ENCODE measurements at places on chromosomes 1 and 21.
A peak's percentile ranks its signal among the peaks of the same experiment; 100 is the strongest.

- no peak for DNase-seq
Observed at GRCh38 chr1:14786109-14786675, 187.7 kb downstream of the KAZN start.

DNA sequence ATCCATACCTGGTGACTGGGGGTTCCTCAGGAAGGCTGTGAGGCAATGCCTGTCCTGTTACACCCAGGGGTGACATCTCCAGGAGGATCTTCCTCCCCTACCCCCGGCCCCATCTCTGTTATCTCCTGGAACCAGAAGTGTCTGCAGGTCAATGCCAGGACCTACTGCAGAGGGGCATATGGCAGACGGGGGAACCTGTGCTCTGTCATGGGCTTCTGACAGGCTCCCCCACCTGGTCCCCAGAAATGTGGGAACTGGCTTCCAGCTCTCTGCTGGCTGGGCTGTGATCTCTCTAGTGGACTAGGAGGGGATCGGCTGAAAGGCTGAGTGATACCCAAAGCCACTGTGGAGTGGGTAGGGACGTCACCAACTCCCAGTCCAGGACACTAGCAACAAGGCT is 21.0 kb downstream of the KCND3 start:
- no peak for DNase-seq

DNA sequence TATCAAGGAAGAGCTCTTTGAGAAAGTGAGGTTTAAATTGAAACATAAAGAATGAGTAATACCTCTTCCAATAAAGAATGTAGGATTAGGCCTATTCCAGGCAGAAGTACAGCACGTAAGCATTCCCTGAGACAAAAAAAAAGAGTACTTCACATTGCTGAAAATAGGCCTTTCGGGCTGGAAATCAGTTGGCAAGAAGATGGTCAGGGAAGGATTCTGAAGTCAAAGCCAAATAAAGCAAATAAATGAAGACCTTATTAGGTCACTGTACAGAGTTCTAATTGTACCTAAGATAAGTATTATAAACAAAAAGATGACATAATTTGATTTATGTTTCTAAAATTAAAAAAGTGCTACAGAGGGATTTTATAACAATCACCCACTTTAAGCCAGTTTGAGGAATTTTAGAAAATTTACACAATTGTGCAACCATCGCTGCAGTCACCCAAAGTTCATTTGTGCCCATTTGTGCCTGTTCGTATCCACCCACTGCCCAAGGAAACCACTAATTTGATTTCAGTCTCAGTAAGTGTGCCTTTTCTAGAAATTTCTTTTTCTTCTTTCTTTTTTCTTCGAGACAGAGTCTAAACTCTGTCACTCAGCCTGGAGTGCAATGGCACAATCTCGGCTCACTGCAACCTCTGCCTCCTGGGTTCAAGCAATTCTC is 58.6 kb downstream of the FMO4 start:
- no peak for DNase-seq

GRCh38 chr1:2412773-2413494 is 570 bp upstream of the PEX10 start:
- no peak for DNase-seq

- no peak for DNase-seq
Observed at GRCh38 chr21:36923270-36923669, 43.2 kb downstream of the HLCS start.

DNA sequence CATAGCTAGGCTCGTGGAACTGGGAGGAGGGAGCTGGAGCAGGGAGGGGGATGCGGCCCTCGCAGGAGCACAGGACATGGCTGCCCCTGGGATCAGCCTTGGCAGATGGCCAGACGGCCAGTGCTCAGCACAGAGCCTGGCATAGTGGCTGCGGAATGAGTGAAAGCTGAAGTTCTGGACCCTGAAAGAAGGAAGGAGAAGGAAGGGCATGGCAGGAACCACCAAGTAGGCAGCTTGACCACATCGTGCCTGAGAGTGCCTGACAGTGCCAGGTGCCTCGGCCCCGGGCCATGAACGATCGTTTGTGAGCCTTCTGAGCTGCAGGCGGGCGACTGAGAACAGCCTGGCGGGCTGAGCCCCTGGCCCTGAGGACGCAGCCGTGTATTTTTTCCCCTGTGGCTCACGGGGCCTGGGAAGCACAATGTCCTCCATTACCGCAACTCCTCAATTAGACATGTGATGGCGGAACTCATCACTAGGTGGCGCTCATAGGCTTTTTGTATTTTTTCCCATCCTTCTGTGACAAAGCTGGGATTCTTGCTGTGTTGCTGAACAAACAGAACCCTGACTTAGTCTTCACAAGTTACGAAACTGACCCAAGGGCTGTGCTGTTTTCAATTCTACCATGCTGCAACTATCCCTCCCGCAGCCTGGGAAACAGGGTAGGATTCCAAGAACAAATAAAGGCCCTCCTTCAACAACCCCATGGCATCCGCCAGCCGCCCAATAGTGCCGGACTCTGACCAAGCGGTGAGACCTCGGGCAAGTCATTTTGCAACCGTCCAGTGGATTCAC is 29.9 kb upstream of the TMEM61 start:
- DNase-seq, result peak; percentile 46

- DNase-seq, result peak; percentile 44
Observed at GRCh38 chr1:111197598-111198284, 2.7 kb downstream of the DENND2D start.

- no peak for DNase-seq
Observed at GRCh38 chr1:80657044-80657643, 1143.6 kb upstream of the ADGRL2 start.

DNA sequence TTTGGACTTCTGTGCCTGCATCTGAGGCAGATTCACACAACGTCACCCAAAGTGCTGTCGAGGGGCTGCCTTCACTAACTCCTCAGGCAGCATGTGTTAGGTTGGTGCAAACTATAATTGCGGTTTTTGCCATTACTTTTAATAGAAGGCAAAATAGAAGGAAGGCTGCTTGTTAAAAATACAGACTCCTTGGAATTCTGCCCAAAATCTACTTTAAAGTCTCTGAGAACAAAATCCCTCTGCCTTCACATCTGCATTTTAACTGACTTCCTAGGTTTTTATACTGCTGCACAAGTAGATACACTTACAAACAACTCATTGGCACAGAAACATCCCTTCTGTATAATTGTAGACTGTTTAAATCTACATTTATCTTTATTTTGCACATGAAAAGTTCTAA is 41.3 kb upstream of the SLC19A2 start:
- DNase-seq, result no peak

DNA sequence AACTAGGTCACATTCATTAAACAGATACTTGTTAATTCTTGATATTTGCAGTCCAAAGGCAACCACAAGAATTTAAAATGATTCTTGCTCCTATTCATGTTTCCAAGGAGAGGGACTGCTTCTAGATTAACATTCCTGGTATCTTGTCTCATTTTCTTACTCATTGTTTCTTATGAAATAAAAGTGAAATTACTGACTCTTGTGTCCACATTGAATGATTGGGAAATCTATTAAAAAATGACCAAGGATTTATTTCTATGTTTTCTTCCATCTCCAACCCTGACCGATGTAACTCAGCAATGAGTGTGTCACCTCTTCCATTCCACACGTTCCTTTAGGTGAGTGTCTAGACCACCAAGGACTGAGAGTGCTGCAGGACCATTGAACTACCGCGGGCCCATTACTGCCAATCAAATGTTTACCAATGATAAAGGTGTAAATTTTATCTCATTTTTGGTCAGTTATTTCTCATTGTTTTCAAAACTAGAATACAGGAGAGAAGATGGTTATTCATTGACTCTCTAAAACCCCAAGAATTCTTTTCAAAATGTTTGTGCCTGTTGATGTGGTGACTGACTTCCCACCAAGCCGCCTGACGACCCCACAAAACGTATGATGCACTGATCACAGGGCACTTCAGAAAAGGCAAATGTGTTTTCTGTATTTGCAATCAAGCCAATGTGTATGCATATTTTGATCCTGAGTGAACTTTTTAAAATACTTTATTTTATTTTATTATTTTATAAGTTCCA is 414.6 kb upstream of the PTBP2 start:
- no peak for DNase-seq

GRCh38 chr1:207018707-207019106 is 13.8 kb downstream of the C1orf116 start:
- no peak for DNase-seq

- DNase-seq, result no peak
Observed at GRCh38 chr1:167158813-167159275, 61.8 kb upstream of the POU2F1 start.

DNA sequence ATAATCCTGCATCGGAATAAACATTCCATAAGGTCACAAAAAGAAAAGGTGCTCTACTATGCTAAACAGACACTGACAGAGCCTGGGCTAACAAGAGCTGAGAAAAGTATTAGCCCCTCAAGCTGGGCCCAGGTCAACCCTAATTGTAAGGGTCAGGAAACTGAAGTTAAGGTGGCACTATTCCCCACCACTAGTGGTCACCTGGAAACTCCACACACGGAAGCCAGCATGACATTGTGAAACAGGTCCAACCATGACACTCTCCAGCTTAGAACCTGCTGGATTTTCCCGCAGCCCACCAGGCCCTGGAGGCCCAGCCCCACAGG is 1.2 kb downstream of the PTTG1IP start:
- DNase-seq, result no peak

GRCh38 chr21:16455978-16456377 is 726.2 kb downstream of the USP25 start:
- no peak for DNase-seq

- DNase-seq, result no peak
Observed at GRCh38 chr1:53919675-53920066, 25.7 kb downstream of the DIO1 start.

DNA sequence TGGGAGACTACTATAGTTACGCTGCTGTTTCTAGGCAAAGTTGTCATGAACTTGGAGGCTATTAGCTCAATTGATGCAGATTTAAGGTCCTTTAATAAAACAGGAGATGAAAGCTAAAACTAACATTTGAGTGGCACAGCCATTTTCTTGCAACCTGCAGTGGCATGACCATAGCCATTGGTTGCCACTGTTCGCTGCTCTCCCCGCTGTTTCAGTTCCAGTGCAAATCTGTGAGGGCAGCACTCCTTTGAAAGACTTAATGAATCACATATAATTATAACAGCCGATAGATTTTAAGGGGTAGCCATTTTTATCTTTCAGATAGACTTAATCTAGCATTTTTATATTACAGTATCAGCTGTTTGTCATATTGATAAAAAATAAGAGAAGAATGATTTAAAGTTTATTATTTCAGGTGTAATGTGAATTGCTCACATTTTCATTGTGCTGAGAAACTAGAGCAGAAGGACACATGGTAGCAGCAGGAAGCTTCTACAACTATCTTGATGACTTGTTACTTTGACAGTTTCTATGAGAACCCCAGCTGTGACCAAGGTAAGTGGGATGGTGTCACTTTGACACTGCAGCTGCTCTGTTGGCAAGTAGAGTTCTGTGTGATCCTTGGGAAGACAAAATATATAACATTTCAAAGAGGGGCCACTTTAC is 203.7 kb downstream of the PLA2G4A start:
- no peak for DNase-seq

DNA sequence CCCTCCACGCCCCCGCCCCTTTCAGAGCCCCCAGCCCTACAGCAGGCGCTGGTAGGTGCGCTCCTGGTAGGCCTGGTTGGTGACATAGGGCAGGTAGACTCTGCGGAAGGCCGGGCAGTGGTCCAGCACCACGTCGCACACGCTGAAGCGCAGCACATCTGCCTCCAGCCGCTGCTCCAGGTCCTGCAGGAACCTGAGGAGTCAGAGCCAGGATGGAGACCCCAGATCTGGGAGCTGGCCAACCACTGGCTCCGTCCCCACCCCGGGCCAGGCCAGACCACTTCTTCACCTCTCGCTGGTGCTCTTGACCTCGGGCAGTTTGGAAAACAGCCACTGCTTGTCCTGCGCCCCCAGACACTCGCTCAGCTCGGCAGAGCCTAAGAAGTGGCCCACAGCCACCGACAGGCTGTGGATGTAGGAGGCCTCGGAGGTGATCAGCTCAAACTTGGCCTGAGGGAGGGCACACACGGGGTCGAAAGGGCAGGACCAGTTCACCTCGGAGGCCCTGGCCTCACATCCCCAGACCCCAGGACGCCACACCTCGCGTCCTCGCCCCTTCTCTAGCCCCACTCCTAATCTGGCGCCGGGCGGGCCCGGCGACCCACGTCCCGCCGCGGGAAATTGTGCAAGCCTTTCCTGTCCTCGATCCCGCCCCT is 6.4 kb downstream of the ARHGEF19 start:
- no peak for DNase-seq

GRCh38 chr1:223421025-223421424 is 27.8 kb downstream of the CCDC185 start:
- no peak for DNase-seq

GRCh38 chr1:98963064-98963758 is 41.5 kb downstream of the PLPPR5 start:
- no peak for DNase-seq

- no peak for DNase-seq
Observed at GRCh38 chr1:159930634-159931033, 5.3 kb upstream of the TAGLN2 start.

GRCh38 chr1:33428661-33429060 is 2.2 kb downstream of the PHC2 start:
- DNase-seq, result no peak

DNA sequence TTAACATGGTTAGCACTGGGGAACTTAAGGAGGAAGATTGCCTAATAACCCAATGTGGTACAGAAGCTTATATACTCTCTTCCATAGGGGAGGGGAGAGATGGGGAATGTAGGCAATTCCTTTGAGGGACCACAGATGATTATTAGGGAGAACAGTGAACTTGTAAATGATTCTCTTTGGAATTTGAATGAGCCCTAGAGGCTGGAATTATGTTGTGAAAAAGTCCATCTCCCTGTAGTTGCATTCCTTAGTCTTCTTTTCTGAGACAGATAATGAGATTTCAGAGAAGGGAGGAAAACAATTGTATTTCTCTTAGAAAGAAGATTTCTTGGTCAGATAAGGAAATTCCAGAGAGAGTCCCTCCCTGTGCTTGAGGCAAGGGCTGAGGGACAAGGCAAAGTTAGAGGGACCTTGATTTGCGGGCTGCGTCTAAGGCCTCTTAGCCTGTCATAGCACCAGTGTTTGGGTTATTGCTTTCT is 89.0 kb upstream of the HMCN1 start:
- no peak for DNase-seq

DNA sequence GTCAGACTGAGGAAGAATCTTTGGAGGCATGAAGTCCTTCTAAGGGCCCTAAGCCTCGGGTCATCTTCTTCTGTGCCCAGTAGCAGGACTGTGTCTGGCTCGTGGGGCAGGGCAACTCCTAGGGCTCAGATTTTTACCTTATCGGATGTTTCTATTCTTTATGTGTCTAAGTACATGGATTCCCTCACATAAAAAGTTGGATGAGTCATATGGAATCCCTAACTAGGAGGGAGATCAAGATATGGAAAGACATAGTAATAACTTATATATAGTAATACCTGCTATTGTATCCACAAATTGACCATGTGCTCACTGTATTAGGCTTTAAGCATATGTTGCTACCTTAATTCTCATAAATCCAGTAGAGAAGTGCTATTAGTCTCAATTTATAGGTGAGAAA is 364.5 kb upstream of the CAMK1G start:
- DNase-seq, result no peak

DNA sequence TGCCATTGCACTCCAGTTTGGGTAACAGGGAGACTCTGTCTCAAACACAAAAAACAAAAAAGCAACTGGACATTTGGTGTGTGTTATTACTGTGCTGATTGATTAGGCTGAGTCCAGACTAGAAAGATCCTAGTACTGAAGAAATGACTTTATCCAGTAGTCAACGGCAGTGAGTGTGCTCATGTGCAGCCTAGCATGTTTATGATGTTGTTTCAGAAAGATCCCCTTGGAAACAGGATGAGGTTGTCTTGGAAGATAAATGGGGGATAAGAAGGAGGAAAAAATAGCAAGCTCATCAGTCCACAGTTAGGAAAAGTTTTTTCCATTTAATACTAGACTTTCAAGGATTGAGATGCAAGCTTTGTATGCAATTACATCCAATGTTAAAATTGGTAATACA is 14.3 kb downstream of the RUSC1 start:
- DNase-seq, result no peak

Data from T-helper 9 cell (primary cell).